Nephron progenitor cell (in vitro differentiated cells): ENCODE measurements at places on chromosomes 3 and 15.
A peak's percentile ranks its signal among the peaks of the same experiment; 100 is the strongest.

DNA sequence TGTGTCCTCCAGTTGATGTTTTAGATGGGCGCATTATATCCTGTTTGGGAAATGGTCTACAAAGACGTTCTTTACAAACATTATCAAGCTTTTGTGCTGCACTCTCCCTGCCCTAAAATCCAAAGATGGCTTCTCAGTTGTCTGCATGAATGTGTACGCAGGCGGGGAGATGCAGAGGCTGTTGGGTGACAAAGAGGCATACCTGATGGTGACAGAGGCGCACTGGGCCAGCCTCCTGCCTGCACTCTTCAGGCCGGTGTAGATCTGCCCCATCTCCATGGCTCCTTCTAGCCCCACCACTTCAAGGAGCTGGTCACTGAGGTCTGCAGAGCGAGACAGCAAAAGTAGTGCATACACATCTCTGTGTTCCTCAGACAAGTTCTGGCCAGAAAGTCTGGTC is 55.8 kb upstream of the ETV5 start:
- peaks cover 14% of the 10 kb centered on the region for H3K4me1 ChIP-seq
- no peaks in the 10 kb centered on the region for H3K36me3 ChIP-seq
- DNase-seq: no peak
- no peak overlapping the region for H3K4me3 ChIP-seq
- no peak overlapping the region for H3K27ac ChIP-seq

GRCh38 chr3:52121813-52122212 is 32.4 kb downstream of the POC1A start:
- DNase-seq: no peak
- H3K4me3 ChIP-seq: no peak overlapping the region
- H3K27ac ChIP-seq: peak overlapping the region; percentile 25
- H3K27me3 ChIP-seq: no peaks in the 10 kb centered on the region
- peaks cover 33% of the 10 kb centered on the region for H3K36me3 ChIP-seq

GRCh38 chr15:50993598-50993997 is 85.1 kb downstream of the AP4E1 start:
- no peak overlapping the region for H3K4me3 ChIP-seq
- H3K36me3 ChIP-seq: peaks cover 13% of the 10 kb centered on the region
- no peaks in the 10 kb centered on the region for H3K4me1 ChIP-seq
- no peak for DNase-seq
- peak overlapping the region; percentile 40 for H3K27ac ChIP-seq

GRCh38 chr3:18891641-18892040 is 256.7 kb upstream of the KCNH8 start:
- no peak for DNase-seq
- no peaks in the 10 kb centered on the region for H3K4me1 ChIP-seq
- no peak overlapping the region for H3K4me3 ChIP-seq
- H3K27me3 ChIP-seq: peaks cover 3% of the 10 kb centered on the region
- H3K27ac ChIP-seq: no peak overlapping the region
- H3K36me3 ChIP-seq: no peaks in the 10 kb centered on the region

DNA sequence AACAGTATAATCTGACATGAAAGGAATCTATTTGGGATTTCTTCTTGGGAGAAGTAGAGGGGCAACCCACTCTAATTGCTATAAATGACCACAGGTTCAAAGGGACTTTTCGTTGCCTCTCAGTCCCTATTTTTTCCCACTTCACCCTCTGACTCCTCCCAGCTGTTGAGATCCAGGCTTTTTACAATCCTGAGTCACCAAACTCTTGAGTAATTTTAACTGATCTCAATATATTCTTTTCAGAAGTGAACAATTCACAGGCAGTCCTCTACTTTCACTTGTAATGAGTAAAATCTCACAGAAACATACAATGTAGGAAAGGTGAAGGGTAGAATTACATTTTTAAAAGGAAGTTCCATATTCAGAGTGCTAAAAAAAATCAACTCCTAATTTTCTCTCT is 44.6 kb downstream of the EIF4E3 start:
- H3K27ac ChIP-seq: no peak overlapping the region
- H3K4me1 ChIP-seq: peaks cover 49% of the 10 kb centered on the region
- DNase-seq: no peak
- H3K4me3 ChIP-seq: no peak overlapping the region
- H3K36me3 ChIP-seq: no peaks in the 10 kb centered on the region

GRCh38 chr15:52783191-52783829 is 6.8 kb downstream of the ONECUT1 start:
- peaks cover 24% of the 10 kb centered on the region for H3K4me1 ChIP-seq
- no peak overlapping the region for H3K27ac ChIP-seq
- DNase-seq: peak; percentile 77
- H3K4me3 ChIP-seq: peak overlapping the region; percentile 34
- peaks cover 96% of the 10 kb centered on the region for H3K27me3 ChIP-seq

DNA sequence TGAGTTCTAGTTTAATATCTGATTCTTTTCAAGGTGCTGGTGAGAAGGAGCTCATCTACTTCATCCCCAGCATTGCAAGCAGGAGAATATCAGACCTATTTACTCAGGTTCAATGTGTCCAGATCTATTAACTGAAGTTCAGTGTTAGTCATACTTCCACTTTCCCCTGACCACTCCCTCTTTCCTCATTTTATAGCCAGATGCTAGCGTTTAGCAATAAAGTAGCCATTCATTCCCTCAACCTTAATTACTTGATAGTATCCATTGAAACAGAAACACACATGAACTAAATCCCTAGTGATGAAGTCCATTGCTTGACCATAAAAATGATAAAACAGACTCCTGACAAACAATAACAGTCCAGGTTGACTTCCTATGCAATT is 60.0 kb downstream of the RPL22L1 start:
- H3K4me1 ChIP-seq: peaks cover 37% of the 10 kb centered on the region
- DNase-seq: no peak
- no peak overlapping the region for H3K27ac ChIP-seq
- no peaks in the 10 kb centered on the region for H3K36me3 ChIP-seq

GRCh38 chr15:101296418-101297405 is 1.7 kb upstream of the SNRPA1 start:
- H3K27ac ChIP-seq: no peak overlapping the region
- H3K36me3 ChIP-seq: peaks cover 4% of the 10 kb centered on the region

DNA sequence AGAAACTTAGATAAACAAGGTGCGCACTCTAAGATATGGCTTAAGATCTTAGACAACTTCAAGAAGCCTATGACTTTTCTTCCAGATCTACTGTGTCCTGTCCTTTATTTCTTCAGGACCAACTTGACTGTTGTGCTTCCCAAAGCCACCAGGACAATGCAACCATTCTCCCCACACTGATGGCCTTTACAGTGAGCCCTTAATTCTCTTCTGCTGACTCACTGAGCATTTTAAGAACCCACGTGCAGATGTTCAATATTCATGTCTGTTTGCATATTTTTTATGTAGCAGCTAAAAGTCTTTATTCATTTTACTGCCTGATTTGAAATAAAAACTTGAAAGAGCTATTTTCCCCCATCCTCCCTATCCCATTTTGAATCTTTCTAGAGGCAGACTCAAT is 103.3 kb upstream of the SLC2A2 start:
- no peaks in the 10 kb centered on the region for H3K27me3 ChIP-seq
- H3K36me3 ChIP-seq: peaks cover 8% of the 10 kb centered on the region
- H3K4me3 ChIP-seq: no peak overlapping the region
- H3K4me1 ChIP-seq: no peaks in the 10 kb centered on the region
- no peak overlapping the region for H3K27ac ChIP-seq
